ENCODE measurements at places on chromosomes 16 and 17. TPM values are rescaled to one million over a fixed set of nuclear protein-coding genes. Genes with fewer than 3 reads are reported as not detected.

The YBX2 gene
- 0.26 TPM for total RNA-seq

The KCNH6 gene
- total RNA-seq = under 0.01 TPM

The KRTAP4-5 gene
- not detected for total RNA-seq

The NPW gene
- total RNA-seq = 1.3 TPM

The IL17C gene
- total RNA-seq = not detected

The CD300LB gene
- not detected for total RNA-seq

The AATK gene
- 1.5 TPM for total RNA-seq

The SMURF2 gene
- 83.8 TPM for total RNA-seq

The EPN3 gene
- 0.13 TPM for total RNA-seq

The SHISA9 gene
- total RNA-seq = under 0.01 TPM

The PRSS36 gene
- total RNA-seq = 0.39 TPM

The ANKS3 gene
- 15.0 TPM for total RNA-seq

The CLEC18A gene
- total RNA-seq = 0.13 TPM

The CFAP52 gene
- total RNA-seq = not detected

The SLC16A11 gene
- 1.9 TPM for total RNA-seq

The ABCC11 gene
- not detected for total RNA-seq

The SOST gene
- total RNA-seq = not detected

The CLEC19A gene
- total RNA-seq = not detected

The SPSB3 gene
- total RNA-seq = 54.2 TPM

The ACSM5 gene
- 5.6 TPM for total RNA-seq

The CHST4 gene
- total RNA-seq = not detected

The KRTAP4-1 gene
- total RNA-seq = not detected

The KIF18B gene
- 2.3 TPM for total RNA-seq

The SLC12A3 gene
- total RNA-seq = not detected

The PYY gene
- total RNA-seq = not detected

The SLC35B1 gene
- 56.0 TPM for total RNA-seq

The MT1H gene
- not detected for total RNA-seq

The PLXDC1 gene
- total RNA-seq = not detected

The JMJD8 gene
- total RNA-seq = 35.4 TPM

The TMEM106A gene
- 1.2 TPM for total RNA-seq

The FOXJ1 gene
- total RNA-seq = not detected

The CCDC102A gene
- 8.9 TPM for total RNA-seq

The RAB26 gene
- 0.77 TPM for total RNA-seq

The OR2C1 gene
- total RNA-seq = not detected

The RHBDF2 gene
- total RNA-seq = 11.7 TPM

The CNGB1 gene
- total RNA-seq = not detected

The TAC4 gene
- total RNA-seq = not detected

The GPR142 gene
- total RNA-seq = not detected

The CA10 gene
- total RNA-seq = not detected

The KRT20 gene
- total RNA-seq = not detected

The DPEP3 gene
- 0.13 TPM for total RNA-seq

The FA2H gene
- total RNA-seq = not detected

The DNAH17 gene
- under 0.01 TPM for total RNA-seq

The HP gene
- not detected for total RNA-seq

The PHKG2 gene
- 14.9 TPM for total RNA-seq

The ASB16 gene
- total RNA-seq = not detected

The CALB2 gene
- total RNA-seq = not detected

The ARL17A gene
- total RNA-seq = 2.1 TPM

The VASN gene
- total RNA-seq = 0.39 TPM

The SLC5A2 gene
- not detected for total RNA-seq

The SLFN11 gene
- 55.7 TPM for total RNA-seq
